Kidney (tissue), 22 donors: ENCODE measurements at places on chromosomes 6 and 20. TPM values are rescaled to one million over a fixed set of nuclear protein-coding genes. Genes with fewer than 3 reads are reported as not detected.

MCCD1 gene
- 3.5 TPM for total RNA-seq

HRH3 gene
- total RNA-seq = not detected

TGM3 gene
- 0.13 TPM for total RNA-seq

HIVEP2 gene
- 26.0 TPM for total RNA-seq

SIRPA gene
- 46.6 TPM for total RNA-seq

LCA5 gene
- 4.8 TPM for total RNA-seq

EBF4 gene
- total RNA-seq = 10.2 TPM

GGTLC1 gene
- total RNA-seq = not detected

CRISP3 gene
- not detected for total RNA-seq

DNA sequence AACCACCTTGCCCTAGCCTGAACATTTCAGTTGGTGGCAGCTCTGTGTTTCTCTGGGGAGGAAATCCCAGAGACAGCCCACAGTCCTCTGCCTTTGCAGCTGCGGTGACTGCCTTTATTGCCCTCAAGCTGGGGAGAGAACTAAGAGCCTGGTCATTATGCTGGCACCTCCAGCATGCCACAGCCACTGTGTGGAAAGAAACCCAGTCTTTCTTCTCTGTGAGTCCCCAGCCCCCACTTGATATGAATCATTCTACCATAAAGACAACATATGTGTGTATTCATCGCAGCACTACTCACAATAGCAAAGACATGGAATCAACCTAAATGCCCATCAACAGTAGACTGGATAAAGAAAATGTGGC lies 82.3 kb upstream of the RNF217 start:
- H3K27ac ChIP-seq = no peak overlapping the region
- no peaks in the 10 kb centered on the region for H3K36me3 ChIP-seq
- no peaks in the 10 kb centered on the region for H3K27me3 ChIP-seq
- DNase-seq = no peak

DNA sequence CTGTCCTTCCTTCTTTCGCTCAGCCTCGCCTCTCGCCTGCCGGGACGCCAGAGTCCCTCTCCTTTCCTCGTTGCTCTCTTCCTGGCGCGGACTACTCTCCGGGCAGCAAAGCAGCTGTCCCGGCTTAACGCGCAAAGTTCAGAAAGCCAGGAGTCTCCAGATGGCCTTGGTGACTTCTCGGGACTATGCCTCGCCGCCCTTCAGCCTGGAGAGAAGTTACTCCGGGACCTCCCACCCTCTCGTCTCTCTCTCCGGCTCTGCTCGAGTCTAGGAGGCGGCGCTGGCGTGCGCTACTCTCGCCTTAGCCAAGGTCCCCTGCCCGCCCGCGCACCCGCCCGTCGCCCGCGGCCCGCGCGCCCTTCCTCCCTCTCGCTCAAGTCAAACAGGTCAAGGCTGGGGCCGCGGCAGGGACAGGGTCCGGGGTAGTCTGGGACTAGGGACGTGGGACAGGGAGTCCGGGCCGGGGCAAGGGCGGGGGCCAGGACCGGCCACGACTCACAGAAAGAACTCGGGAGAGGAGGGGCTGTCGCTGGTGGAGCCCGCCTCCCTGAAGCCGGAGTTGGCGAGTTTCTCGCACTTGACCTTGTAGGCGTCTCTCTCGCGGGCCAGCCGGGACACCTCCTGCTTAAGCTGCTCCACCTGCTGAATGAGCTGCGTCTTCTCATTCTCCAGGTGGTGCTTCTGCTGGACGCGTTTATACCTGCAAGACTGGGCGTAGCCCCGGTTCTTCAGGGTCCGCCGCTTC lies 1.5 kb downstream of the MAFB start:
- peaks cover 2% of the 10 kb centered on the region for H3K36me3 ChIP-seq
- peak overlapping the region; percentile 79 for H3K27ac ChIP-seq
- DNase-seq = peak; percentile 91
- no peaks in the 10 kb centered on the region for H3K4me1 ChIP-seq
- peaks cover 24% of the 10 kb centered on the region for H3K27me3 ChIP-seq
- H3K4me3 ChIP-seq = peak overlapping the region; percentile 74

- no peak for DNase-seq
- no peaks in the 10 kb centered on the region for H3K4me1 ChIP-seq
- H3K27ac ChIP-seq = no peak overlapping the region
- no peaks in the 10 kb centered on the region for H3K27me3 ChIP-seq
- no peaks in the 10 kb centered on the region for H3K36me3 ChIP-seq
Measured at GRCh38 chr6:119026822-119027221, 51.6 kb downstream of the FAM184A start.

DNA sequence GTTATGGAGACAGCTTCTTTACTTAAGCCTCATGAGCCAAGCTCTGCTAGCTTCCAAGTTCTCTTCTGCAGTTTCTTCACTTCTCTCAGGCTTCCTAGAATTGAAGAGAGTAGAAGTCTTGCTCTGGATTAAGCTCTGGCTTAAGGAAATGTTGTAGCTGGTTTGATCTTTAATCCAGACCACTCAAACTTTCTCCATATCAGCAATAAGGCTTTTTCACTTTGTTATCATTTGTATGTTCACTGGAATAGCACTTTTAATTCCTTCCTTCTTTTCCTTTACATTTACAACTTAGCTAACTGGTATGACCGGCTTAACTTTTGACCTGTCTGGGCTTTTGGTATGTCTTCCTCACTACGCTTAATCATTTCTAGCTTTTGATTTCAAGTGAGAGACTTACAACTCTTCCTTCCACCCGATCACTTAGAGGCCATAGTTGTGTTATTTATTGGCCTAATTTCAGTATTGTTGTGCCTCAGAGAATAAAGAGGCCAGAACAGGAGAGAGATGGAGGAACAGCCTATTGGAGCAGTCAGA lies 236.6 kb upstream of the BMP2 start:
- no peaks in the 10 kb centered on the region for H3K4me1 ChIP-seq
- no peaks in the 10 kb centered on the region for H3K27me3 ChIP-seq
- no peak overlapping the region for H3K27ac ChIP-seq
- DNase-seq = no peak

DNA sequence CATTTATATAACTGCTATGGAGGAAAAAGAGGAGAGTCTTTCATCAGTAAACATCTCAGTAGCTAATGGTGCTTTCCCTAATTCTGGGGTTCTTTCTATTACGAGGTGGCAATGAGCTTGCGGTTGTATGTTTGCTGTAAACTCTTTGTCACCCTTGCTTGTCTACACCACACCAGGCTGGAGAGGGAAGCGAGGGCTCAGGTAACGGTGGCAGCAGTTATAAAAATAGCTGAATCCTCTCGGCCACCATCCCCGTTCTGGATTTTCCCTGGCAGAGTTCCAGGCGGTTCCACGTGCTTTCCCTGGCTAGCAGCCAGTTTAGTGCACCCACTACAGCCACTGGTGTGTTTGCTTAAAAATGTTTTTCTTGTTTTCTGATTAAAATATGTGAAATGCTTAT lies 39.0 kb downstream of the MAS1 start:
- no peak overlapping the region for H3K4me3 ChIP-seq
- H3K27ac ChIP-seq = peak overlapping the region; percentile 41
- peak; percentile 45 for DNase-seq
- H3K4me1 ChIP-seq = peaks cover 10% of the 10 kb centered on the region
- H3K36me3 ChIP-seq = no peaks in the 10 kb centered on the region

- H3K27ac ChIP-seq = no peak overlapping the region
- H3K27me3 ChIP-seq = no peaks in the 10 kb centered on the region
- DNase-seq = no peak
- H3K4me3 ChIP-seq = no peak overlapping the region
- no peaks in the 10 kb centered on the region for H3K36me3 ChIP-seq
Measured at GRCh38 chr20:17866234-17867001, 102.2 kb downstream of the SNX5 start.

- no peak overlapping the region for H3K4me3 ChIP-seq
- no peak for DNase-seq
- H3K27me3 ChIP-seq = no peaks in the 10 kb centered on the region
- no peak overlapping the region for H3K27ac ChIP-seq
- no peaks in the 10 kb centered on the region for H3K4me1 ChIP-seq
Measured at GRCh38 chr6:157194110-157194509, 129.2 kb downstream of the TMEM242 start.

- no peaks in the 10 kb centered on the region for H3K36me3 ChIP-seq
- no peak for DNase-seq
- no peaks in the 10 kb centered on the region for H3K4me1 ChIP-seq
Measured at GRCh38 chr6:43823879-43824702, 54.1 kb downstream of the VEGFA start.

DNA sequence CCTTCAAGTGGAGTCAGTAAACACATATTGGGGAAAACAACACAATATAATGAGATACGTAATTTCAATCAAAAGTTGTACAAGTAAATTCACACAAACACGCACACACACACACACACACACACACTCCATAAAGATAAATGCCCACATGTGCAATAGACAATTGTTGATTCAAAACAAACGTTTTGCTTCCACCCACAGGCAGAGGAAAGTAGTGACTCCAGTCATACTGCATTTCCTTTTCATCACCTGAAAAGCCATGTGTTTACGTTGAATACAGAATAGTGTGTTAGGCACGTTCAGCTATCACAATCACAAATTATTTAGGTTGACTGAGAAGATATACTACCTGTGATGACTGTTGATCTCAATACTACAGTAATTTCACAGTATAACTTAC lies 443.8 kb upstream of the MANEA start:
- no peaks in the 10 kb centered on the region for H3K27me3 ChIP-seq
- no peak overlapping the region for H3K4me3 ChIP-seq
- H3K4me1 ChIP-seq = no peaks in the 10 kb centered on the region
- H3K27ac ChIP-seq = no peak overlapping the region

DNA sequence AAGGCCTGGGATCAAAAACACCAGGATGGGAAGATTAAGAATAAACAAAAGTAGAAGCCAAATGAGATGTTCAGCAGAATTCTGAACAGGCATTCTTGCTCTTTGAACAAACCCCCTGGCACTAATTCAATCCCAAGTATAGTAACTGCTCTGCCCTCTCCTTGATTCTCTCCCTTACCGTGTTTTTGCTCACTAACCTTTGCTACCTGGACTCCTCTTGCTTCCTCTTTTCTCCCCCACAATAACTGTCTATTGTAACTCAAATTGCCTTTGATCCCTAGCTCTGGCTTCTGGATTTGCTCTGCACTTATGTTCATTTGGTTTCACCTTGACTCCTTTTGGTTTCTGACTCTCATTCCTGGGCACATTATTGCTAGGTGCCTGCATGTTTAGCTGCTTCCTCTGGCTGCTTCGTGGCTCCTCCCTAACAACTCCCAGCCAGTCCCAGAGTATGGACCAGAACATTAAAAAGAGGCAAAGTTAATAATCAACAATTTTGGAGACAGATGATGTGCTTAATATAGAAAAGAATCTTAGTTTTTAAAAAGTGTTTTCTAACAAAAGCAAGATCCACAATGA lies 65.4 kb upstream of the PHIP start:
- DNase-seq = no peak
- H3K36me3 ChIP-seq = no peaks in the 10 kb centered on the region
- H3K27ac ChIP-seq = no peak overlapping the region

GRCh38 chr20:46130534-46130933 lies 12.4 kb downstream of the CD40 start:
- H3K27ac ChIP-seq = no peak overlapping the region
- no peak overlapping the region for H3K4me3 ChIP-seq
- DNase-seq = no peak
- no peaks in the 10 kb centered on the region for H3K4me1 ChIP-seq

GRCh38 chr6:43377710-43378229 lies 8.3 kb upstream of the ZNF318 start:
- no peaks in the 10 kb centered on the region for H3K27me3 ChIP-seq
- H3K4me1 ChIP-seq = peaks cover 2% of the 10 kb centered on the region
- no peak for DNase-seq
- no peak overlapping the region for H3K4me3 ChIP-seq
- H3K27ac ChIP-seq = no peak overlapping the region

DNA sequence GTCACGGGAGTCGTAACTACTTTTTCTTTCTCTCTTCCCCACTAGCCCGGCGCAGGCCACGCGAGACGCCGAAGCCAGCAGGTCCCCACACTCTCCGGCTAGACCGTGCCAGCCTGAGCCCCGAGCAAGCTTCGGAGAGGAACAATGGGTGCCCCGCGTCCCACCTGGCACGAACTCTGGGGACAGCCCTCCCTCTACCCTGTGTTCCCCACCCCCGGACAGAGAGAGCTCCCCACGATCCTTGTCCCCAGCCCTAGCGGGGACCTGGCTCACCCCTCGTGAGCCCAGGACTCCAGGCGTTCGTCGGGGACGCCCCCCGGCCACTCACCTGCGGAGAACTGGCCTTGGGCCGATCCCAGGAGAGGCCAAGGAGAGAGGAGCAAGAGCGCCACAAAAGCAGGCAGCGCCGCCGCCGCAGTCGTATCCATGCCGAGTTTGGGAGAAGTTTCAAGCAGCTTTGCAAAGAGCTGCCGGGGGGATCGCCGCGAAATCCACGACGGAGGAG lies 416 bp downstream of the PTPRK start:
- H3K4me3 ChIP-seq = peak overlapping the region; percentile 98
- H3K36me3 ChIP-seq = no peaks in the 10 kb centered on the region
- H3K27ac ChIP-seq = peak overlapping the region; percentile 98
- DNase-seq = peak; percentile 85
- H3K27me3 ChIP-seq = no peaks in the 10 kb centered on the region
- H3K4me1 ChIP-seq = peaks cover 23% of the 10 kb centered on the region

GRCh38 chr6:90818163-90818562 lies 231.3 kb upstream of the MAP3K7 start:
- H3K4me3 ChIP-seq = no peak overlapping the region
- no peaks in the 10 kb centered on the region for H3K36me3 ChIP-seq

DNA sequence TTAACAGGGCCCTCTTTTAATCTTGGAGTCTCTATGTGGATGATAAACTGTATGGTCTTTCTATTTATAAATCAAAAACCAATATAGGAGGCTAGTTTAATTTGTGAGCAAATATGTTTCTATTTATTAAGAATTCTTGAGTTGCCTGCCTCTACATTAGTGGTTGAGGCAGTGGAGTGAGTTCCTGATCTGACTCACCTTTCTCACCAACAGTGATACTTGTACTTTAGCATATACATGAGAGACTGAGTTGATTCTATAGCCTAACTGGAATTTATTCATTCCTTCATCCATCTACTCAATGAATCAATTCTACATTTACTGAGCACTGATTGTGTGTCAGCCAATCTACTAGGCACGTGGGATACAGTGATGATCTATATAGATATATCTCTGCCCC lies 126.9 kb downstream of the TRMT11 start:
- H3K4me3 ChIP-seq = no peak overlapping the region
- no peaks in the 10 kb centered on the region for H3K4me1 ChIP-seq
- H3K36me3 ChIP-seq = no peaks in the 10 kb centered on the region
- H3K27ac ChIP-seq = no peak overlapping the region

- no peaks in the 10 kb centered on the region for H3K4me1 ChIP-seq
- DNase-seq = no peak
- no peaks in the 10 kb centered on the region for H3K27me3 ChIP-seq
- H3K27ac ChIP-seq = no peak overlapping the region
- H3K4me3 ChIP-seq = no peak overlapping the region
Measured at GRCh38 chr6:69894578-69895347, 28.4 kb downstream of the COL19A1 start.

GRCh38 chr6:34248198-34248726 lies 544 bp downstream of the SMIM29 start:
- H3K4me1 ChIP-seq = no peaks in the 10 kb centered on the region
- no peaks in the 10 kb centered on the region for H3K36me3 ChIP-seq
- no peaks in the 10 kb centered on the region for H3K27me3 ChIP-seq
- peak; percentile 90 for DNase-seq
- peak overlapping the region; percentile 78 for H3K4me3 ChIP-seq
